SW 1271 (cell line): ENCODE measurements at places on chromosomes 13 and 19.

DNA sequence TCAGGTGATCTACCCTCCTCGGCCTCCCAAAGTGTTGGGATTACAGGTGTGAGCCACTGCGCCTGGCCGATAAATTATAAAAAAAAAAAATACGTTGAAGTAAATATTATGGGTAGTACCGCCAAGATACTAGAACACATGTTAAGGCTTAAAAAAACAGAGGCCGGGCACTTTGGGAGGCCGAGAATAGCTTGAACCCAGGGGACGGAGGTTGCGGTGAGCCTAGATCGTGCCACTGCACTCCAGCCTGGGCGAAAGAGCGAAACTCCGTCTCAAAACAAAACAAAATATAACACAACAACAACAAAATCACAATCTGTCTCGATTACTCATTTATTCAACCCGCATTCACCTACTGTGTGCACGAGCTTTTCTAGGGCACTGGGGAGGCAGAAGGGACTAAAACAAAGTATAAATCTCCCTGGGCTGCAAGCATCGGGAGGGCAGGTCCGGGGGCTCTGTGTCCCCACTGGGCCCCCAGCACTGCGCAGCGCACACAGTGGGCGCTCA, 1.3 kb upstream of the BICRA start:
- DNase-seq: no peak

DNA sequence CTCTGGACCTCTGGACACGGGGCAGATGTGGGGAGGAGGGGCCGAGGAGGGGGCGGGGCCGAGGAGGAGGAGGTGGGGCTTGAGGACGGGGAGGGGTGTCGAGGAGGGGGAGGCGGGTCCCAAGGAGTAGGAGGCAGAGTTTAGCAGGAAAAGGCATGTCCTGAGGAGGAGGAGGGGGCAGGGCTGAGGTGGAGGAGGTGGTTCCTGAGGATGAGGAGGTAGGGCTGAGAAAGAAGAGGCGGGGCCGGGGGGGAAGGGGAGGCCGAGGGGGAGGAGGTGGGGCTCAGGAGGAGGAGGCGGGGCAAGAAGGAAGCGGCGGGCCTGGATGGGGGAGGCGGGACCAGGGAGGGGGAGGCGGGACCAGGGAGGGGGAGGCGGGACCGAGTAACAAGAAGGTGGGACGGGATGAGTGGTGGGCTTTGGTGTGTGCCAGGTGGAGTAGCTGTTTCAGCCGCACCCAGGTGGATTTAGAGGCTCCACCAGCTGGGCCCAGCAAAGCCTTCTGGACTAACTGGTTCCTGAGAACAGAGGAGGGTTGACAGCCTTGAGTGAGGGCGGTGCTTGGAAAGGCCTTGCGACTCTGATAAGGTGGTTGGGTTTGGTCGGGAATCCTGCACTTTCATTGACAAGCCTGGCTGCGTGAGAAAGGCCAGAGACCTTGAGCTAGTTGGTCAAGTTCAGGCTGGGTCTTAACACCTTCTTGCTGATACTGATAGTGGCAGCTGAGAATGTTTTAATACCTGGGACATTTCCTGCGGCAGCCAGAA, 7.7 kb downstream of the TECR start:
- DNase-seq: peak; percentile 42

GRCh38 chr19:13154911-13155471, 4.8 kb downstream of the IER2 start:
- DNase-seq: peak; percentile 76

- no peak for DNase-seq
These were observed 351.2 kb downstream of the DNAJC15 start for GRCh38 chr13:43374621-43375020.

GRCh38 chr19:47323872-47324271, 8.1 kb upstream of the C5AR2 start:
- DNase-seq: no peak

DNA sequence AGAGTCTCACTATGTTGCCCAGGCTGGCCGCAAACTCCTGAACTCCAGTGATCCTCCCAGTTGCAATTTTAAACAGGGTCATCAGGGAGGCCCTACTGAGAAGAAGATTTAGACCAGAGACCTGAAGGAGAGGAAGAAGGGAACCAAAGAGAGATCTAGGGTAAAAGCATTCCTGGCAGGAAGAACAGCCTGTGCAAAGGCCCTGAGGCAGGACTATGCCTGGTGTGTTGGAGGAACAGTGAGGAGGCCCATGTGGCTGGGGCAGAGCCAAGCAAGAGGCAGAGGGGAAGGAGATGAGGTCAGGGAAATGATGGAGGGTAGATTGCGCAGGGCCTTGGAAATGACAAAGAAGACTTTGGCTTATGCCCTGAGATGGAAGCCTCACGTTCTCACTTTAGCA, 34.5 kb downstream of the TINCR start:
- DNase-seq: no peak

- no peak for DNase-seq
These were observed 216.6 kb upstream of the SLC10A2 start for GRCh38 chr13:103282571-103283450.

- DNase-seq: no peak
These were observed 9.1 kb upstream of the OLFM2 start for GRCh38 chr19:9945319-9945966.

- no peak for DNase-seq
These were observed 6.1 kb downstream of the KDM4B start for GRCh38 chr19:4974880-4975469.

- DNase-seq: no peak
These were observed 43.1 kb downstream of the USPL1 start for GRCh38 chr13:30660796-30661195.

GRCh38 chr19:4294389-4294788, 7.8 kb downstream of the TMIGD2 start:
- DNase-seq: no peak

DNA sequence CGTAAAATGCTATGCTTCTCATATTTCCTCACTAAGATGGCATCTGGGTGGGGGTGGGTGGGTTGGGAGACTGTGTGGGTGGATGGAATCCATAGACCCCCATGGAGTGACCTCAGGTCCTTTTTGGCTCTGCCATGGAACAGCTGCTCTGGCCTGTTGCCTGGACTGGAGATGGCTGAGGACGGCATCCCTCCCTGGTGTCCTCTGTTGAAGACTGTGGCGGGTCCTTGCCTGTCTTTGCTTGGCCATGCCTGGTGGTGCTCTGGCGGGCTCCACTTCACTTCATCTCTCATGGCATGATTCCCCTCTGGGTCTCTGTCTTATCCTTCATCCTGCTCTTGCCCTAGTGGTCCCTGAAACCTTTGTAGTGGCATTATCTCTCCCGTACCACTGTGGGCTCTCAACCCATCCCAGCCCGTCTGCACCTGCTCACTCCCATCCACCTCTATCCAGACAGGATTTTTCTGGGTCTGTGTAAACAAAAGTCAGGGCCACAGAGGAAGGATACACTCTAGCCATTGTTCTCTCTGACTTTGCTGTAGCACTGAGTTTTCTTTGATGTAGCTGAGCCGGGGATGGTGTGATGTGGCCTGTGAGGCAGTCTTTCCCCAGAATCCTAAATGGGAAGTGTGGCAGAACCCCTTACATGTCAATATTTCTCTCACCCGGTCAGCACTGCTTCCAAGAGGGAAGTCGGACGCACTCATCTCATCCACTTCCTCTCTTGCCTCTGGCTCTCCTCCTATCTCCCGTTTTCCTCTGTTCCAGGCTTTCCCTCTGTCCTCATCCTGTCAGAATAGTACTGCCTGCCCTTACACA, 36.1 kb downstream of the WDFY2 start:
- DNase-seq: no peak

- no peak for DNase-seq
These were observed 46.0 kb downstream of the DNM2 start for GRCh38 chr19:10763828-10764339.

DNA sequence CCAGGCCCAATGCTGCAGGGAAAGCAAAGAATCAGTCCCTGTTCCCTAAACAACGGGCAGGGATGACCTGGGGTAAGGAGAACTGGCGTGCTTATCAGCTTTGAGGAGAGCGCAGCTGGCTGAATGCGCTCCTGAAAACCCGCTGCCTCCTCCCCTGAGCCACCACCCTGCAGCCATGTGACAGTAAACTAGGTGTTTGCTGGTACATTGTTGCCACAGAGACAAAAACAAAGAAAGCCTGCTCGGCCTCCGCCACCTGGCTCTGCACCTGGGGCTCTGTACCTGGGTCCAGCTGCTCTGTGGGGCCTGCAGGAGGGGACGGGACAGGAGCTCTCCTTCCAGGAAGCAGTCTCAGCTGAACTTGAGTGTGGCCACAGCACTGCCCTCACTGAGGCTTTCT, 21.8 kb downstream of the MCF2L start:
- no peak for DNase-seq

- no peak for DNase-seq
These were observed 82.4 kb upstream of the STARD13 start for GRCh38 chr13:33367926-33368325.

DNA sequence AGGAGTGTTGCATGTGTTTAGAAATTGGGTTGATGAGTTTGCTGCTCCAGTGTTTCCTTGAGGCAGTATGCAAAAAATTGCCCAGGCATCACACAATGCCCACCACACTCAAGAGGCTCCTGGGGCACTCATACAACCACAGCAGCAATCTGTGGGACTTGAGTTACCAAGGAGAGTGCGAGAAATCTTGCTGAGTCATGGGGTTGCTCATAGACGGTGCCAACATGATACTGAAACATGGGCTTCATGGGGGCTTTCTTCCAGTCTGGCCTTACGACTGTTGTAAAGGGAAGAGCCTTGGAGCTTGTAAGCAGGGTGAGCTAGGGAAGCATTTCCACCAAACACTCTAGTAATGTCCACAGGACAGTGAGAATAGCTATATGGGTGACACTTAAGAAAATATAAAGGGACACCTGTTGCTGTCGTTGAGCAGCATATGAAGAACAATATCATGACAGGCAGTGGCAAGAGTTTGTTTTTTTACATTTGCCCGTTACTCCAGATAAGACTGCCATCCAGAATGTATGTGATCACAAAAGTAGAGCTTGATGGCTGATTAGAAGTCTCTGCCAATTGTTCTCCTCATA, 1237.4 kb downstream of the UQCRFS1 start:
- no peak for DNase-seq

DNA sequence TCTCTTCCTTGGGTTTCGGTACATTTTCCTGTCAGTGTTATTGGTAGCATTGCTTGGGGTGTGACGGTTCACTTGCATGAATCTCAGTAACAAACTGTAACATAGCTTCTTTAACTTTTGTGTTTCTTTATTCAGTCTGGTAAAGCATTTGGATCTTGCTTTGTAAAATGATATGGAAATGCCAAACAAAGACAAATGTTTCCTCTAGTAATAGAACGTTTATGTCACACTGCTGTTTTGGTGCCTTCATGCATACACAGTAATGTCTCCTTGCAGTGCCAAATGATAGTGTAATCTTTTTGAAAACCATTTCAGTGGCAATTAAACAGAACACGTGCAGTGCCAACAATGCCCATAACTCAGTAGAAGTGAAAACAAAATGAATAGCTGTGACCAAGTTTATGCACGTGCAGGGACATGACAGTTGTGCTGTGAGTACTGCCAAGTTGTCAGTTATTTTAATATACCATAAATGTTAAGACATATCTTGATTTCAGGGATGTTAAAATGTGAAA, 110.8 kb downstream of the RXFP2 start:
- no peak for DNase-seq

DNA sequence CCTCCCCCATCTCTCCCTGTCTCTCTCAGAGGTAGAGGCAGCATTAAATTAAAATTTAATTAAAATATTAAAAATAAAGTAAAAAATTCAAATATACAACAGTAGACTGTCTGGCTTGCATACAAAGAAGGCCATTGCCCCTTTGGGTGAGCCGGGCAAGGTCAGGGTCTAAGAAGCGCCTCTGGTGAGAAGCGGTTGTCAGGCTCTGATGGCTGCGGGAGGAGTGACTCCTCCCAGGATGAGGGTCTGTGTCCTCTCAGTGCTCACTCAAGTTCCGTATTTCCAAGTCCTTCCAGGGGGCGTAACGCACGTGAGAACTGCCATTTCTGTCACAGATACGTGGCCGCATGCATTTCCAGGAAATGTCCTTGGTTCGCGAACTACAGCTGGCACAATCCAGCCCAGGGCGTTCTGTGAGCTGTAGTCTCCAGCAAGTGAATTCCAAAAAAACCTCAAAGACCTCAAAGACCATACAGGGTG, 737 bp upstream of the ZNF181 start:
- DNase-seq: peak; percentile 44

DNA sequence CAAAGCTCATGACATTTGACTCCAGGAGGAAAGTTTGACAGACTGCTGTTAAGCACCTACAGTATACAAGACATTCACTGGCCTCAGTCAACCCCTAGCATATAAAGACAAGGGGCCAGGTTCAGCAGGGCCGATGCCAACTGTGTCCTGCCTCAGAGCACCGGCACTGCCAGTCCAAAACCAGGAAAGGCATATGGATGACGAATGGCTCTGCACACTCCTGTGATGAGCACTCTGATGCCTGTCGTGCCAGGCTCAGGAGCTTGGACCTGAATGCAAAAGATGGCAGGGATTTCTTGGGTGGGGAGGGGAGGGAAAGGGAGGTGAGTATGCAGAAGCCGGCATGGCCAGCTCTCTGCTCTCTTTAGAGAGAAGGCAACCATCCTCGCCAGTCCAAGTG, 38.9 kb downstream of the COL4A1 start:
- DNase-seq: no peak

GRCh38 chr19:27672309-27673047, 1540.5 kb downstream of the UQCRFS1 start:
- DNase-seq: no peak

GRCh38 chr19:20287070-20287469, 120.1 kb downstream of the ZNF486 start:
- DNase-seq: no peak

DNA sequence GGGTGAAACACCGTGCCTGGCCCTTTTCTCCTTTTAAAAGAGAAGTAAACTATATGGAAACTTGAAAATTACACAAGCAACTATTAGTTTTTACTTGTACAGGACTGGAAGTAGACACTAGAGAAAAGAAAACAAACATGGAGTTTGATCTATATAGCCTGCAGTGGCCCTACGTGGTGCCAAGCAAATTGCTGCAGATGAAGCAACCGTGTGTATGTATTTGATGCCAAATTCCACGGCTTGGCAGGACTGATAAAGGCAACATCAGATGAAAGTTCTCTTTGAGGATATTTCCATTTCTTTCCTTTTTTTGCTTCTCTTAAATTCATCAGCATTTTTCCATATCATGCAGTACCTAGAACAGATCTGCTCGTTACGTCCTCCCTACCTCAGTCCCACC, 49.8 kb downstream of the ATP8A2 start:
- no peak for DNase-seq
